ENCODE measurements at places on chromosomes 4 and X. TPM values are rescaled to one million over a fixed set of nuclear protein-coding genes. Genes with fewer than 3 reads are reported as not detected.

DNA sequence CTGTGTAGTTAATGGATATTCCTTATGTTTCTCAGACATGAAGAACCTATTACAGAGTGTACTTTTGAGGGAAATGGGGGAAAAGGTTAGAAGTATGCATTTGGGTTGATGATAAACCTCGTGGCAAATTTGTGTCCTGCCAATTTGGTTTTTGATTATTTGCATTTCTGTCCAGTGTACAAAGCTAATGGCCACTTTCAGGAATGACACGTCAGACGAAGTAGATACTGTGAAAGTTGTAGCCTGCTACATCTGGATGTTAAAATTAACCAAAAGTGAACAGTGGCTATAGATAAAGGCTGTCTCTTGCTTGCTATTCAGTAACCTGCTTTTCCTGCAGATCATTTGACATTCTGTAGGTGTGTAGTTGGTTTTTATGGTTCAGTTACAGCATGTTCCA, 1.0 kb downstream of the PRDX4 start:
- no peaks in the 10 kb centered on the region for H3K27me3 ChIP-seq
- H3K27ac ChIP-seq: peak overlapping the region; percentile 74
- DNase-seq: no peak

DNA sequence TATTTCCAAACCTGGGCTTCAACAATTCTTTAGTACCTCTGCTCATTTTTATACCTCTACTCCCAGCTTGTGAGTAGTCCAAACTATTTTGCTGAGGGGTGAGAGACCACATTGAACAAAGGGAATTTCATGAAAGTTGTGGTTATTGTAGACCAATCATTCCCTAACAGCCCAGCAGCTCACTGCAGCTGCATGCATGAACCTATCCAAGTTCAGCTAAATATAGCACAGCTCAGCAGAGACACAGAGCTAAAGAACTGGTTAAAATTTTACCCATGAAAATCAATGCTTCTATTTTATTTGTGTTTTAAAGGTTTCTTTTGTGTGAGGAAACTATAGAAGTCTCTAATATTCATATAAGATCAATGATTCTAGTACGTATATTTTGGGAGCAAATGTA, 82.7 kb downstream of the TECRL start:
- H3K36me3 ChIP-seq: no peaks in the 10 kb centered on the region
- H3K27ac ChIP-seq: no peak overlapping the region
- no peak overlapping the region for H3K4me3 ChIP-seq
- H3K27me3 ChIP-seq: no peaks in the 10 kb centered on the region
- H3K4me1 ChIP-seq: no peaks in the 10 kb centered on the region
- DNase-seq: no peak

Gene SMIM31
- polyA plus RNA-seq: 0.54 TPM

Gene ZAR1
- polyA plus RNA-seq: not detected

Gene PIM2
- 2.8 TPM for polyA plus RNA-seq
